RWPE2 (cell line): ENCODE measurements at places on chromosomes 13 and 19.

DNA sequence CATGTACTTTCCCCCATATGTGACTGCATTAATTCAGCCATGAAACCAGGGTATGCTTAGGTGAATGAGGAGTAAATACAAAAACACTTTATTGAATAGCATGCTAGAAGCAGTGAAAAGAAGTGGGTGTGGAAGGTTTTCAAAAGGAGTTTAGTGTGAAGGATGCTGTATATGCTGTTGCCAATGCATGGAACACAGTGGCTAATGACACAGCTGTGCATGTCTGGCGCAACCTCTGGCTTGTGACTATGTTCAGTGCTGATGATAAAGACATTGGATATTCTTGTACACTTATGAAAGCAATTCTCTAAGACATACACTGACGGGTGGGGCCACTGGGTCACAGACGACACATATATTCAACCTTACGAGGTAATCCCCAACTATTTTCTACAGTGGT lies 55.2 kb downstream of the SOX21 start:
- no peak for DNase-seq

- no peak for DNase-seq
Measured at GRCh38 chr19:13959141-13959961, 7.0 kb downstream of the DCAF15 start.

- DNase-seq = no peak
Measured at GRCh38 chr13:22108283-22108942, 437.5 kb downstream of the FGF9 start.

- no peak for DNase-seq
Measured at GRCh38 chr13:20495087-20496023, 30.3 kb downstream of the CRYL1 start.

- peak; percentile 74 for DNase-seq
Measured at GRCh38 chr13:30802953-30803478, 67.7 kb downstream of the ALOX5AP start.

GRCh38 chr19:22935151-22935550 lies 67.8 kb downstream of the ZNF728 start:
- DNase-seq = no peak

- DNase-seq = no peak
Measured at GRCh38 chr19:55146078-55146704, 2.8 kb downstream of the TNNT1 start.

DNA sequence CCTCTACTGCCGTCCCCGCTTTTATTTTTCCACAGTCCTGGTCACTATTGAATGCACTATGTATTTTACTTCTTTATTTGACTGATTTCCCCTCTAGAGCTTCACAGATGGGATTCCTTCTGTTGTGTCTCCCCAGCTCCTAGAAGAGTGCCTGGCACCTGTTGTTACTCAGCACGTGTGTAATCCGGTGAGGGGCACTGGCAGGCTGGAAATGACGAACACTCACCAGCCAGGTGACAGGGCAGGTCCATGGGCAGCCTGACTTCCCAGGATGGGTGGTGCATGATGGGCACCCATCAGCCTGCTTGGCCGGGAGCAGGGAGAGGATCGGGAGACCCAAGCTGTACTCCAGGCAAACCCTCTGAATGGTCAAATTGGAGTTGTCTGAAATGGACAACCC lies 67.2 kb downstream of the CEBPG start:
- peak; percentile 47 for DNase-seq

DNA sequence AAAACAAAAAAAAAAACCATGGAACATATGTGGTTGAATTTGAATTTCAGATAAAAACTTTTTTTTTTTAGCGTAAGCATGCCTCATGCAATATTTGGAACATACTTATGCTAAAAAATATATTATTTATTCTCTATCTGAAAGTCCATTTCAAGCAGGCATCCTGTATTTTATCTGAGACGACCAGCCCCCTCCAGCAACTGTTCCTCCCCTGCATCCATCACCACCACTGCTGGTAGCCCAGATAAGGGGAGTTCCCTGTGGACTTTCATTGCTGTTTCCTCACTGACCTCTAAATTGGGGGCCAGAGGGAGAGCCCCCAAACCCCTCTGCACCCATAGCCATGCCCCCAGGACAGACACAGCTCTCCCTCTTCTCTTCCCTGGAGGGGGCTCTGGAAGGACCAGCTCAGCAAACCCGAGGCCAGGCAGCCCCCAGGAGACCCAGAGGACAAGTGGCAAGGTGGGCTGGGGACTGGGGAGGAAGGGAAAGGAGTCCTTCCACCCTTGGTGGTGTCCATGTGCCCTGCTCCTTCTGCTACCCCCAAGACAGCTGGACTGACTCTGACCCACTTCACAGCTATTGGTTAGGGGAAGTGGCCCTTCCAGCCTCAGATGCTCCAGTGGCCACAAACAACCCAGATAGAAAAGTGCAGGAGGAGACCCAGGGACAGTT lies 6.6 kb upstream of the SIGLEC12 start:
- no peak for DNase-seq

GRCh38 chr13:103299079-103299478 lies 232.9 kb upstream of the SLC10A2 start:
- no peak for DNase-seq

DNA sequence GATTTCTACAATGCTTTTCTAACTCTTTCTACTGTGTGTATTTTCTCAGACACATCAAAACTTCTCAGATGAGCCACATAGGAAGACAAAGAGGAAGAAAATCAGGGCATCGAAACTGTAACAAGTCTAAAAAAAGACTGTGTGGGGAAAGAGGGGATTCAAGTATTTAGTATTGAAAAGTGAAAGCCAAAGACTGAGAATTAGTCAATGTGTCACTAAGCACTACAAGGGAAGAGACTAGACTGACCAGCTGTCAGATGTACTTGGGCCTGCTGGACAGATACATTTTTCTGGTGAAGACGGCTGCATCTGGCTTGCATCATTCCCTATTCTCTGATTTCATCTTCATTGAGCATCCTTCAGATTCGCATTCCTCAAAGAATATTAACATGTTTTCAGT lies 25.4 kb downstream of the COMMD6 start:
- no peak for DNase-seq

DNA sequence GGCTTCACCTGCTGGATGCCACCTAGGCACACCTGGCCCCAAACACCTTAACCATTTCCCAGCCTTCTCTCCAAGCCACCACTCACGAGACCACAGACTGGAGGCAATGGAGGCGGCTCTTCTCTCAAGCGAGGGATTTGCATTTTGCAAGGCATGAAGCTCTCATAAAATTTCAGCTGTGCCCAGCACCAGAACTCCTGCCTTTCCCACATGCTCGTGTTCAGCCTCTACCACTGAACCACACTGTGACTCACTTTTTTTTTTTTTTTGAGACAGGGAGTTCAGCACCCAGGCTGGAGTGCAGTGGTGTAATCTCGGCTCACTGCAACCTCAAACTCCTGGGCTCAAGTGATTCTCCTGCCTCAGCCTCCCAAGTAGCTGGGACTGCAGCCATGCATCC lies 10.6 kb downstream of the NANOS3 start:
- no peak for DNase-seq

- DNase-seq = no peak
Measured at GRCh38 chr19:11434703-11435056, 241 bp downstream of the ODAD3 start.

DNA sequence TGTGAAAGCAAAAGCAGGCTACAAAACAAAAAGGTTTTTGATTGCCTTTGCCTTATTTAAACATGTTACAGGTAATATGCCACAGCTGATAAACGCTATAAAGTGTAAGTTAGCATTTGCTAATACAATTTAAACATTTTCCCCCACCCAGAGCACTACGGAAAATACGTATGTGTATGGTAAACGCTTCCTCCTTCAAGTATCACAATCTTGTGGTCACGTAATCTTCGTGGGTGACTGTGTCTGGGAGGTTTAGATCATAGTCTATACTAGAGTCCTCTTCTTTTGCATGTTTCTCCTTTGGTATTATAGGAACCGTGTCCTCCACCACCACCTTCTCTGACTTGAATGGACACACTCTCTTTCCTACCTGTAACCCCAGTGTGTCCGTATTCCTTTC lies 38.1 kb upstream of the POSTN start:
- DNase-seq = no peak

DNA sequence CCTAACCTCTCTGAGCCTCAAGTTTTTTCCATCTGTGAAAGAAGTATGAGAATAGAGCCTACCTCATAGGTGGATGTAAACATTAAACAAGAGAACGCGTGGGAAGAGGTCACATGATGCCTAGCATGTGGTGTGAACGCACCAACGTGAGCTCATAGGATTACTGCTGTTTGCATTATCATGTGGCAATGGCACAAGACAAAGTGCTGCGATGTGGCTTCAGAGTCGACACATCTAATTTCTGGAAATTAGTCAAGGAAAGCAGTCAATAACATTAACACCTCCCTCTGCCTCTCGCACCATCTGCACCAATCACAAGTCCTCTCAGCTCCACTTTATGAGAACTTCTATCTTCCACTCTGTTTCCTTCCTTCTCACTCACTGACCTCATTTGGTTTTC lies 489.7 kb downstream of the COG6 start:
- no peak for DNase-seq

GRCh38 chr13:41488124-41488523 lies 30.8 kb downstream of the RGCC start:
- no peak for DNase-seq

DNA sequence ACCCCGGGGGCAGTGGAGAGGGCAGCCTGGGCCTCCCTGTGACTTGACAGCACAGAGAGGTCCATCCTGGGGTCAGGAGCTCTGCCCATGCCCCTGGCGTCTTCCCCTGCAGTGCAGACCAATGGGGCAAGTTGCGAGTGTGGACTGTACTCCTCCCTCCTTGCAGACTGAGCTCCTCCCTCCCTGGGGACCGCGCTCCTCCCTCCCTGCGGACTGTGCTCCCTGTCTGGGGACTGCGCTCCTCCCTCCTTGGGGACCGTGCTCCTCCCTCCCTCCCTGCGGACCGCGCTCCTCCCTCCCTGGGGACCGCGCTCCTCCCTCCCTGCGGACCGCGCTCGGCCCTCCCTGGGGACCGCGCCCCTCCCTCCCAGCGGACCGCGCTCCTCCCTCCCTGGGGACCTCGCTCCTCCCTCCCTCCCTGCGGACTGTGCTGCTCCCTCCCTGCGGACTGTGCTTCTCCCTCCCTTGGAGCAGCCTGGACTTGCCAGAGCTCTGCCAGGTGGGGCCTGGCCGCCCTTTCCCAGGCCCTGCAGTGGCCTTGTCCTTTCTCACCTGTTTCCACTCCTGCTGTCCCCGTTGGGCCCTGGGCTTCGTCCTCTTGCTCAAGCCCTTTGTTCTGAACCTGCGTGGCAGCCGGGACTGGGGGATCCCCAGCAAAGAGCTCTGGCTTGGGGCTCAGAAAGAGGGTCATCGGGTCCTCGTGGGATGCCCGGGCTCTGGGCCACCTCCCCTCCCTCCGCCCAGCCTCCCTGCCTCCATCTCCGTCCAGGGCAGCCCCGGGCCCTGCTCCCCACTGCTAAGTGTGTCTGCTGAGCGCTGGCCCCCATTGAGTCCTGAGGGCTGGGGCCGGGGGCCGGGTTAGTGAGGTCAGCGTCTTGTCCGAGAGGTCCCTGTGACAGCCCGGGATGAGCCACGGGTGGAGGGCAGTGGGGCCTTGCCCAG lies 6.8 kb downstream of the GAMT start:
- no peak for DNase-seq

- no peak for DNase-seq
Measured at GRCh38 chr19:6263735-6264444, 15.9 kb downstream of the MLLT1 start.

- DNase-seq = no peak
Measured at GRCh38 chr13:19182536-19182935, 912 bp upstream of the TUBA3C start.

DNA sequence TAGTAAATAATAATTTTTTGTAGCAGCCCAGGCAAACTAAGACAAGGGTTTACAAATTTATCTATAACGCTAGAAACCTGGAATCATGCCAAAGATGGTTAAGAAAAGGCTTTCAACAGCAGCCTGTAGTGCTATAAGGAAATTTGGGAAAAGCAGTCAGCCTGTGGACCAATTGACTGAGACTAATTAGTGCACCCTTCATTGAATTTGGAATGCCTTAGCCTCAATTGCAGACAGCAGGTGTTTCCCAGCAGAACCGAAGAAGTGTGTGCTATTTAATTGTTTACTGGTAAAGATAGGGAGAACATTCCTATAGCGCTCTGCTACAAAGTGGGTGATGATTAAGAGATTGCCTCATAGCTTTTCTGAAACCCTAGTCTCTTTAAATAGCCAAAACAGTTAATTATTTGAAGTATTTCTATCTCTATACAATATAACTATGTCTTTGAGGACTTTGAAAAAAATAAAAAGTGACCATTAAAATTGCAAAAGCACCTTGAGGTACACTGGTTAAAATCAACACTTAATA lies 1884.3 kb upstream of the PCDH20 start:
- DNase-seq = no peak

GRCh38 chr13:87147076-87147475 lies 524.1 kb upstream of the SLITRK5 start:
- DNase-seq = no peak

- DNase-seq = no peak
Measured at GRCh38 chr13:112127564-112128330, 60.8 kb downstream of the SOX1 start.

DNA sequence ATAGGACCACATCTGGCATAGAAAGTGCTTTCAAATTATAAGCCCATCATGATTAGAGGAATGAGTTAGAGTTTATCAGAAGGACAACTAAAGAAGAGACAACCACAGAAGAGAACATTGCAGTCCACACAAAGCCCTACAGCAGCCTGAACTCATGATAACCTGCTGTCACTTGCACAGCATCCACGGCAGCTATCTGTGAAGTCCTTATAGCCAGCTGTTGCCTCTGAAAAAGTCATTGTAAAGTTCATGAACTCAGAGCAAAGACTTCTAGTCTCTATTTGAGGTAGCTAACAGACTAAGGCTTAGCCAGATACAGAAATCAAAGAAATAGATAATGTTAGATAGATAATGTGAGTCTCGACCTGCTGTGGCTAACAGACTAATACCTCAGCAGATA lies 450.0 kb downstream of the KLF5 start:
- DNase-seq = no peak

- no peak for DNase-seq
Measured at GRCh38 chr13:19172647-19173030, 9.0 kb downstream of the TUBA3C start.

DNA sequence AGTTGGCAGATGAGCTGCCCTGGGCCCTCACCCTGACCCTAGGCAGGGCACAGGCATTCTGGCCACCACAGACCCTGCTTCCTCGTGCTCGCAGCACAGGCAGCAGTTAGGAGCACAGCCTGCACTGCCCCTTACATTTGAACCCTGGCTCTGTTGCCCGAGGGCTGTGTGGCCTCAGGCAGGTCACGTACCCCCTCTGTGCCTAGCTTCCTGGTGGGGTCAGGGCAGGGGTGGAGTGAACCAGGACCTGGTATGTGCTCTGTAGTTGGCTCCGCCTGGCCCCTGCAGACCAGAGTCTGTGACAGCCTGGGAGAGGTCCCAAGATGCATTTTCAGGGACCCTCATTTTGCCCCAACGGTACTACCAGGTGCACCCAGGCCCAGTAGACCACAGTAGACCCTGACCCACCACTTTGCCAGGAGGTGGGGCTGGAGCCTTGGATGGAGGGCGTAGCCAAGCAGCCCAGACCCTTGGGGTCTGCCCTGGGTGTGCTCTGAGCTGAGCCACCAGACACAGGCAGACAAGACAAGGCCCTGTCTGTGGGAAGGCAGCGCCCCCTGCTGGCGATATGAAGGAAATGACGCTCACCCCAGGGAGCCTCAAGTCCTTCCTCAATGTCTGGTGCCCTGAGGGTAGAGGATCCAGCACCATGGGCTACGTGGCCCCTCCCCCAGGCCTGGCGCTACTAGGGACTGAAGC lies 9.1 kb downstream of the LYL1 start:
- peak; percentile 53 for DNase-seq

GRCh38 chr19:49335071-49335783 lies at the start of gene CD37:
Gene CD37 (plus strand): TSS chr19:49335406. CDS start chr19:49335541, 135 bp downstream.
- DNase-seq = no peak
